ENCODE measurements at places on chromosomes 1 and 21.
A peak's percentile ranks its signal among the peaks of the same experiment; 100 is the strongest.

DNA sequence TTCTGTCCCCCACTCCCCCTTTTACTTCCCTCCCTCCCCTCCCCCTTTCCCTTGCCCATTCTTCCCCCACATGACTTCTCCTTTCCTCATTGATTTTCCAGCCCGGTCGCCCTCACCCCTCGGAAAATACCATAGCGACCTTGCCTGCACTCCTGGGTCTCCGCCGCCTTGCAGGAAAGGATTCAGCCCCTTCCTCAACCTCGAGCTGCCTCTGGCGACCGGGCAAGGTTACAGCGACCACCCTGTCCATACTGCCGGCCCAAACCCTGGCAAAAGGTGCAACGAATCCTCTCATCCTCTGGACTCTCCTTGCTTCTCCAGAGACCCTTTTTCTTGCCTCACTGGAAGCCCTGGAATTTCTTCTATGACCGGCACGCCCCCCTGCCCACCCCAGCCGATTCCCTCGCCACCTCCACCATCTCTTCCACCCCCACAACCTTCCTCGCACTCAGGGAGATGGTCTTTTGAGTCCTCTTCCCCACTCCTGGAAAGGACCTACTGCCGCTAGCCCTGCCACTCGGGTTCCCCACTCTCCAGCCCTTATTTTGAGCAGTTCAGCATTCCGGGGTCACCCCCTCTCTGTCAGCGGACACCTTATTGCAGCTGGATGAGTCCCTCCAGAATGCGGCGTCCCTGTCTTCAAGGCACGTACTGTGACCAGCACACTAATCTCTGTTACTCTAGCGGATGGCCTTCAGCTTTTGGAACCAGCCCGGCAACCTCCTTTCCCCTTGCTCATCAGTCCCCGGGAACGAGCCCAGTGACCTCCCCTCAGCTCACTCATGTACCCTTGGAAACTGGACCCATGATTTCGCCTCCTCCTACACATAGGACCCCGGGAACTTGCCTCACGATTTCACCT lies 846 bp downstream of the NSUN4 start:
- ATAC-seq = no peak

DNA sequence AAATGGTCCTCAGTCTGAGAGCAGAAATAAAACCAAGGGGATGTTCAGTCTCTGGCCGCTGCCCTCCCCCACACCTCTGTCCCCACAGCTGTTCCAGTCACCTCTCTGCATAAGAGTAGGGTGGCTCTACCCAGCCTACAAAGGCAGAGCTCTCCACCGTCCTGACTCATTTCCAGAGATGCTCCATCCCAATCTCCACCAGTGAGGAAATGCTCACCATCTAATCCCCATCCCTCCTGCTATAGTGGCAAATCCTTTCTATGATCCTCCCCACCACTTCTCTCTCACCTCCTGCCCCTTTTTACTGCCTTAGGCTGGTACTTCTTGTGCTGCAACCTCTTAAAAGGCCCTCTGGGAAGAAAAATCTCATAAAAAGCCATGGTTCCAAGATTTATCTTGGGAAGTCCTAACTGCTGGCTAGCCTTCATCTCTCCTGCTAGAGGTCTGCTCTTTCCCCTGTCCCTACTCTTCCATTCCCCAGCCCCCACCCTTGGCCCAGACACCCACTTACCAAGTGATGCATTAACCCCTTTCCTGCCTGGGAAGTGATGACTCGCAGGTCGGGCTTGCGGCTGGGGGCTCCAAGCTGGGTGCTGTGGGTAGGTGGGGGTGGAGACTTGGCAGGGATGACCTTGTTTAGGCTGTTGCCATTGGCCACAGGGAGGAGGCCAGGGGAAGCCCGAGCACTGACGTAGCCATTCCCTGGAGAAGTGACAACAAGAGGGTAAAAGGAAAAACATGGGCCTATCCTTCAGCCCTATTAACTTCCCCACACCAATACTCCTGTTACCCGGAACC lies 23.9 kb downstream of the MEF2D start:
- ATAC-seq = peak; percentile 53

- no peak for ATAC-seq
Measured at GRCh38 chr1:54885807-54886723, 930 bp downstream of the DHCR24 start.

- peak; percentile 98 for ATAC-seq
Measured at GRCh38 chr1:3787349-3787715, 9.0 kb downstream of the LRRC47 start.

DNA sequence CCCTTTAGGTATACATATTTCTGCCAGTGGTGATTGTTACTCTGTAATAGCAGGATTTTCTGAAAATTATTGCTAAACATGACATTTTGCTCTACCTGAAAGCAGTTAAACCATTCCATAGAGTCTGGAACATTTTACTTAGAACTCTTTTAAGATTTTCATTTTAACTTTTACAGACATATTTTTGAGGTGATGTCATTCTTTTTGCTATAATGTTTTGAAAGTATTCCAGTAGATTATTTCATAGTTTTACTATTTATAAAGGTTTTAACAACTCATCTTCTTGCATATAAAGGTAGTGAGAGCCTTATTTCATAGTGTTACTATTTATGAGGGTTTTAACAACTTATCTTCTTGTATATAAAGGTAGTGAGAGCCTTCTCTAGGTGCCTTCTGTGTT lies 42.9 kb downstream of the PTBP2 start:
- ATAC-seq = no peak

- ATAC-seq = no peak
Measured at GRCh38 chr21:34619841-34620665, 5.1 kb upstream of the RCAN1 start.

GRCh38 chr1:61083807-61084440 lies 1.6 kb downstream of the NFIA start:
- no peak for ATAC-seq

GRCh38 chr21:45998276-45998701 lies 16.7 kb downstream of the COL6A1 start:
- ATAC-seq = no peak

GRCh38 chr1:29921741-29922140 lies 685.4 kb downstream of the PTPRU start:
- ATAC-seq = no peak

- no peak for ATAC-seq
Measured at GRCh38 chr1:242133796-242134195, 134.9 kb upstream of the MAP1LC3C start.

DNA sequence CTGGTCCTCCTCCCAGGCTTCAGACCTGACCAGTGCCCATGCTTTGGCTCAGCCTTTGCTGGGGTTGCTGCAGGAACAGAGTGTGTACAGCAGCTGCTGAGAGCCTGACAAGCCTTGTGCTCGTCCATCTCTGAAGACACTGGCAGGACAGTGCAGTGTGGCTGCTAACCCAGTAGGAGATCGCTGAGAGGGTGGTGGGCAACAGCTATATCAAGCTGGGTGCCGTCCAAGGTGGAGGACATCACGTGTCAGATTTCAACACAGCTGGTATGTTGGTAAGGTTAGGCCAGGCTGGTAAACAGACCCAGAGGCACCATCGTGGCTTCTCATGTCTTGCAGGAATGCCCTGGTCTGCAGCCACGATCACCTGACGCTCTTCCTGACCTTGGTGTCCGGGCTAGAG lies 17.9 kb upstream of the SLC25A34 start:
- no peak for ATAC-seq

DNA sequence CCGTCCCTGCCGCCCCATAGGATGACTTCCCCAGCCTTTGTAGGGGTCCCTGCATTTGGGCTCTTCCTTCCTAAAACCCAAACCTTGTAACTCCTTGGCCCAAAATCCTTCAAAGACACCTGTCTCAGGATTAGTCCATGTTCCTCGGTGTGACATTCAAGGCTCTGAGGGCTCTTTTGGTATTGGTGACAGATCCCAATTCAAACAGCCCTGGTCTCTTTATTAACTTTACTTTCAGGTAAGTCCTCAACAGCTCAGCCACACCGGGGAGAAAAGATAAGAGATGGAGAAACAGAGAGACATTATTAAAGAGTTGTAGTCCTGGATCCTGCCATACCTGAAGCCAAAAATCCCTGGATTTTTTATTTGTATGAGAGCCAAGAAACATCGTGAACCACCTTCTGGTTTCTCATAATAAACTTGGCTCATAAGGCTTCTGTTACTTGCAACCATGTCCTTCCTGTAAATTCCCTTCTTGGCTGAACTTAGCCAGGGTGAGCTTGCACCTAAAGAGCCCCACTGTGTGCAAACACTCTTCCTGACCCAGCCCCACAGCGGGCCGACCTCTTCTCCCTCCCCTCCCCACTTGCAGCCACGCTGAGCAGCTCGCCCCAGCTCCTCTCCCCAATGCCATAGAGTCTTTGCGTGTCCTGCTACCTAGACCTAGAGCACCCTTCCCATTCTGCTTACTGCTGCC lies 7.9 kb upstream of the MATN1 start:
- peak; percentile 55 for ATAC-seq

DNA sequence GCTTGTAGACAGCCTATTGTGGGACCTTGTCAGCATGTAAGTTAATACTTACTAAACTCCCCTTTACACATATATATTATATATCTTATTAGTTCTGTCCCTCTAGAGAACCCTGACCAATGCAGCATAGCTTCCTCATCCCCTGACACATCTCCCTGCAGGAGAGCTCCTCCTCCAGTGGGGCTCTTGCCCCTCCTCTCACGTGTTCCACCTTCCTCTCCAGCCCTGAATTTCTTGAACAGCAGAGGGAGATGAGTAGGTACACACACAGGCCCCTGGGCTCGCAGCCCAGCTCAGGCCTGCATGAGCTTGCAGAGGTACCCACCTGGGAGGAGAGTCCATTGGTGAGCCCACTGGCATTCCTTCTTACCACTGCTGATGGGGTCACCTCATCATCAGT lies 27.3 kb upstream of the GOLT1A start:
- ATAC-seq = no peak

GRCh38 chr1:19922015-19922688 lies 1.3 kb downstream of the PLA2G2E start:
- no peak for ATAC-seq

DNA sequence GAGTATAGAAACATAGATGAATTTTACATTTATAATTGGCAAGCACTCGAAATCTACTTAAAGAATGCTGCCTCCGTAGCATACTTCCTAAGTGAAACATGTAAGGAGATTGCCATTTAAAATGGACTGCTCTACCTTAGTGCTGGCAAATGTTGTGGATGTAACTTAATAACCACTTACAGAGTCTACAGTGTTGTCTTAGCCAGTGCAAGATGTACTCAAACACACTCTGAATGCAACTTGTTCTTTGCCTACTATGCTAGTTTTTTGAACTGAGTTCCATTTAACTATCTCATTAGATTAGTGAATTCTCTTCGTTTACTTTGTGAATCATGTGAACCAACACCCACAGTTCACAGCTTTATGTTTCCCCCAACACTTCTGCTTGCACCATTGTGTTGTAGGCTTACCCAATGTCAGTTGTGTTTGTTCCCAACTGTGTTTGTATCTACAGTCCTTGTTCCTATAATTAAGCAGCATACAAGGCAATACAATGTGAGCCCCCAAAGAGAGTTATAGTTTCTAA lies 345.5 kb upstream of the LYPLAL1 start:
- ATAC-seq = no peak

GRCh38 chr1:7407544-7407895 lies 363.6 kb upstream of the VAMP3 start:
- ATAC-seq = no peak

DNA sequence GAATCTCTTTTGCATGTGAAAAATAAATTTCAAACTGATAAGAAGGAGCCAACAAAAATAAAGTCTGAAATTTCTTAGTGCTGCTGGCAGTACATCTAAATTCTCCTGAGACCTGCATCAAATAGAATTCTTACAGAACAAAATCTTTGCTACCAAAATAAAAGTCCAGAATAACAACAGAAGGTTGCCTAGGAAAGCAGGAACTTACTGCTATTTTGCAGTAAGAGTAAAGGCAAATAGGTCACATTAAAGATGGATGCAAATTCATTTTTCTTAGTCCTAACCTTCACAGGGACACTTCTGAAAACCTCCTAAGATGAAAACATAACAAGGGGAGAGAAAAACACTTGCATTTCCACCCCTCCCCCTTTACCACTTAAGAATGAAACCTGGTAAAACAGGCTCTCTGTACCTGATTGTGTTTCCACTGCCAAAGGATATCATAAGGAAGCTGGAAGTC lies 59.0 kb downstream of the RUSC1 start:
- ATAC-seq = no peak

- peak; percentile 78 for ATAC-seq
Measured at GRCh38 chr1:180168786-180169639, 14.3 kb downstream of the QSOX1 start.

DNA sequence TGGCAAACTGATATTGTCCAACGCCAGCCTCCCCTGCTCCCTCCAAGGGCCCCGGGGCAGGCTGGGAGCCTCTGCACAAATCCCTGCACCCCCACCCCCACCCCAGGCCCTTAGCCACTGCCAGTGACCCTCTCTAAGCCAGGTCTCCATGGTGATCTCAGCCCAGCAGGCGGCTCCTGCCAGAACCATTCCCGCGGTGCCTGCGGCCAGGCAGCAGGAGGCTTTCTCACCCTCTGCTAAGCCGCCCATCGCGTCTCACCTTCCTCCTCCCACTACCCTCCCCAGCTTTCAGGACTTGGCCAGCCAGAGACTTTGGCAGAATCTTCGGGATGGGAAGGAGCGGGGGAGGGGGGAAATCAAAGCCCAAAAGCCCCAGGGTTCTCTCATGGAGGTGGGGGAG lies 46.8 kb upstream of the WASF2 start:
- no peak for ATAC-seq

Data from activated T-helper 17 cell treated with anti-CD3 and anti-CD28 coated beads, Interleukin-2, amount 50 U/mL, for 72 hours (primary cell).